ENCODE measurements at places on chromosomes 3 and 15.

- no peak for DNase-seq
Measured at GRCh38 chr15:70902107-70902506, 9.5 kb downstream of the LRRC49 start.

- no peak for DNase-seq
Measured at GRCh38 chr3:139425745-139426400, 36.4 kb upstream of the COPB2 start.

GRCh38 chr3:105963161-105963560 lies 94.3 kb upstream of the CBLB start:
- no peak for DNase-seq

DNA sequence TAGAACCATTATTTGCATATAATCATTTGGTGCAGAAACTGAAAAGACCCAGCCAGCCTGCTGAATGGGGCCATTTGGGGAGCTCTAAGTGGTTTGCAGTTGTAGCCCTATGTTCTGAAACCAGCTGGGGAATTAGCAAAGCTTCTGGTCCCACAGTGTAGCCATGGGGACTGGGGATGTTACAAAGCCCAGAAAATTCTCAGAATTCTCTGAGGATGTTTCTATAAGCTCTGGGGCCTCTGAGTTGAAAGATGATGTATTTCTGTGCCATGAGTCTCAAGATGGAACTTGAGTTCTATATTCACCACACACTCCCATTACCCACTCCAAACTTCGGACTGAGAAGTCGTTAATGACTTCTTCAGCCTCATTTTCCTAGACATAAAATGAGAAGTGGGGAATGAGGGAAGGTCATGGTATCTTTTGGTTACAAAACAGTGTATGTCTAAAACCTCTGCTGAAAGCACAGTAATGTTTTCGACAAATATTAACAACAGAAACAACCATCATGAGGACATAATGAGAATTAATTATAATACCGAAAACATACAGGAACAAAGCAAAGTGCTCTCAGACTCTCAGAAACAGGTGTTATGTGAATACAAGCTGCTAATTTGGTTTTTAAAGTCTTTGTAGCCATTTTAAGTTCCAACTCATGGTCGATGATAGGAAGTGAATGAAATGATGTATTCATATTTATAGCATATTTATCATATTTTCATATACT lies 89.4 kb downstream of the RFTN1 start:
- no peak for DNase-seq

GRCh38 chr15:60918234-60918959 lies 310.7 kb downstream of the RORA start:
- no peak for DNase-seq

DNA sequence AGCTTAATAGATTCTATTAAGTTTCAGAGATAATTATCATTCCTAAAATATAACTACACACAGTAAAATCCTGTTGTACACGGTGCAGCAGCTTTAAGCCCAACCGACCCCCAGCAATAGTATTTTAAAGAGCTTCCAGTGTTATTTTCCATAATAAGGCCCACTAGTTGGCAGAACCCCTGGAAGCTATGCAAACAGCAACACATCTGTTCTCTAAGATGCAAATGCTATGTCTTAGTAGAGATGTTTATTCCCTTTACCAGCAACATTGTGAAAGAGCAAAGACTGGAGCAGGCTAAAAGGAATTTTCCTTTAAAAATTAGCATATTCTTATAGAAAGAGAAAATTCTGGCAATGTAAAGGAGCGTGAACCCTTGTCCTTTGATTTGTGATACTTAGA lies 819.7 kb upstream of the ALCAM start:
- DNase-seq: no peak

DNA sequence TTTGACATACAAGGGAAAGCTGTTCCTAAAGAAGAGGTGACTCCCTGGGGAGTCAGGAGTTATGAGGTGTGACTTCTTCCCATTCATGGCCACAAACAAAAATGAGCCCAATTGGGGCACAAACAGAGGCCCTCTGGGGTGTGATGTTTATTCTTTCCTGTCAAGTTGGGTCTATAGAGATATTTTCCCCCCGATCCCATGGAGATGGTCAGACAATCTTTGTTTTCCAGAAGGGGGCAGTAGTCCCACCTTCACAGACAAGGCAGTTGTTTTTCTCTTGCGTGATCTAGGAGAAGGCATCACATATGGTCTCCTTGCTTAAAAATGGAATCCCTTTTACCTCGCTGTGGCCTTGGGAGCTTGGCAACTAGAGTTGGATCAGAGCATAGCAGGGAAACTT lies 110.3 kb downstream of the MFSD1 start:
- DNase-seq: no peak

- no peak for DNase-seq
Measured at GRCh38 chr3:5799398-5799797, 611.9 kb downstream of the EDEM1 start.

DNA sequence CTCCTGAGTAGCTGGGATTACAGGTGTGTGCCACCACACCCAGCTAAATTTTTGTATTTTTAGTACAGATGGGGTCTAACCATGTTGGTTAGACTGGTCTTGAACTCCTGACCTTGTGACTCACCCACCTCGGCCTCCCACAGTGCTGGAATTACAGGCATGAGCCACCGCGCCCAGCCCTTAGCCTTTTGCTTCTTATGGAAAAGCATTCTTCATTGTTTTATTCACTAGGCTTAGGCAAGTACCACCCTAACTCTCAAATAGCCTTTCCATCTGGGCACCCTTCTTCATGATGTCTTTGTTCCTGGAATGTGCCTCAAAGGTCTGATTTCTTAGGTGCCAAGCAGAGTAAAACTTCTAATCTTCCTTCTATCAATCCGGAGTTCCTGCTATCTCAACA lies 641.8 kb downstream of the FHIT start:
- no peak for DNase-seq

GRCh38 chr3:36219398-36219797 lies 160.9 kb upstream of the STAC start:
- no peak for DNase-seq
